ENCODE measurements at places on chromosomes 2 and 18.

GRCh38 chr2:96502891-96503636 lies 2.1 kb downstream of the NEURL3 start:
- DNase-seq: no peak

DNA sequence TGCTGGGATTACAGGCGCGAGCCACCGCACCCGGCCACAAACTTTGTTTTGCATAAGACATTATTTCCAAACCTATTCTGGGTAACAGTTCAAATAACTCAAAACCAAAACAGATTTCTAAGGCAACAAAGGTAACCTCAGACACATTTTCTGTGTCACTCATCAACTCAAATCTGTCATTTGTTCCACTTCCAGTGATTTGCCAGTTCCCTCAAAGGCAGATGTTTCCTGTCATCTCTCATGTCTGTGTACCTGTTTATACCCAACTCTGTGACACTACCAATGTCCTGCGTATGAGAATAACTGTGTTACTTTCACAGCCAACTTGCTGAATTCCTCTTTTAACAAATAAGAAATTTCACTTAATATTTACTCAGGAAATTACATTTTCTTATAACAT lies 54.4 kb downstream of the SCN3A start:
- no peak for DNase-seq

DNA sequence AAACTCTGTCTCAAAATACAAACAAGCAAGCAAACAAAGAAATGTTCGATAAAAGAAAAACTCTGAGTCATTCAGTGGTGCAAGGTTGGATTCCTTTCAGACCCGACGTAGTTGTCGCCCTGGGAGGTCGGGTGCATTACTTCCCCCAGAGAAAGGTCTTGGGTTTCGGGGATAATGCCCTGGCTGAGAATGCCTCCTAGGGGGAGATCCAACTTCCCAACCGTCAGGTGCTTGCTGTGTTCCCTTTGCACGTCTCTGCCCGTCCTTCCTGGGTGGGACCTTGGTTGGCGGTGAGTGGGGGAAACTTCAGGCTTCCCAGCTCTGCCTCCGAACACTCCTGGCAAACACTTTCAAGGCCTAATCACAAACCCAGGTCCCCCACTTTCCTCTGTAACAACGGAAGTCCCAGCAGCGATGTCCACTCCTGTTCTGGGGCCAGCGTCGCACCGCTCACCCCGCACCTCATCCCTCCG lies 609 bp downstream of the TPGS2 start:
- no peak for DNase-seq

- DNase-seq: no peak
Observed at GRCh38 chr2:112026509-112026908, 28.6 kb upstream of the TMEM87B start.

GRCh38 chr2:108447947-108448677 lies 894 bp upstream of the GCC2 start:
- DNase-seq: no peak

DNA sequence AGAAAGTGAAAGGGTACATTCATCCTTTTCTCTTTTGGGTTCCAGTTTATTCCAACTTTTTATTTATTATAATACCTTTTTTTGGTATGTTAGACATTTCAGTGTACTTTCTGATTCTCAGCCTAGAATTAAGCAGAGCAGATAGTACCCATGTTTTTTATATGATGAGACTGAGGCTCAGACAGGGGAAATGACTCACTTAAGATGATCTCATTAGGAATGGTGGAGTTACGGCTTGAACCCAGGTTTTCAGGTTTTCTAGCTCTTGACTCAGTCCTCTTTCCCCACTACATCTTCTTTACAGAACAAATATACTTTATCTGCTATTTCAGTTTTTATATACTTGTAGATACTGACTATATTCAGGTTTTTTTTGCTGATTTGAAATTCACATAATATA lies 51.7 kb upstream of the OTX1 start:
- DNase-seq: no peak

DNA sequence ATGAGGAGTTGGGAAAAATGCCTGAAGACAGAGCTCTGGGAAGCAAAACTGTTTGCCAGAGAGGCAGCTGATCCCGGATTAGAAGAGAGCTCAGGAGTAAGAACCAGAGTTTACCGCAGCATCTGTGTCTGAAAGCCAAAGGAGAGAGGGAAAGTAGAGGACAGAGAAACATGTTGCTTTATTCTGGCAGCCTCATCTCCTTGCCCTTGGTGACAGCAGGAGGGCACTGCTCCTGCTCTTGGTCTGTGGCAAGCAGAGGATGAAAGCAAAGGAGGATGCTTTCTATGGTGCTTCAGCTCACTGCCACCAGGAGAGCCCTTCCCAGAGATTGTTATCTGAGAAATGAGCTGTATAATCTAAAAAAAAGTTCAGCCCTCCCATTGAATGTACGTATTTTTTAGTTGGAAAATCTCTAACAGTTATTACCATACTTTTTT lies 7.7 kb downstream of the SLC1A4 start:
- DNase-seq: no peak

DNA sequence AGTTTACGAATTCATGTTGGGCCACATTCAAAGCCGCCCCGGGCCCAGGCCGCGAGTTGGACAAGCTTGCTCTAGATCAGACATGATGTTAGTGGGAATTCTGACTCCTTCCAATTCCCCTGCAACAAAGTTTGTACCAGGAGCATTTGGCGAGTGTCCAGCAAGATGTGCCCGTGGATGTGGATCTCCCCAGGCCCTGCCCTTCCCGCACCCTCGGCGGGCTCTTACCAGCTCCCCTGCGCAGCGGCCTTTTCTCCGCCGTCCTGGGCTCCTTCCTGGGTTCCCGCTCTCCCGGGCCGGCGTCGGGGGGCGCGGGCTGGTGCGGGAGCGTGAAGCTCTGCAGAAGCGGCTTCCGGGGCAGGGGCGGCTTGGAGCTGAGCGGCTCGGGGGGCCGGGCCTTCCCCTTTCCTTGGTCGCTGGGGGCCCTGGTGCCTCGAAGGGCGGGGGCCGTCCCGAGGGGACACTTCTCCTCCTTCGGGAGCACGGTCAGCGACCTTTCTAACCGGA lies 90.8 kb upstream of the MGAT4A start:
- no peak for DNase-seq

- DNase-seq: no peak
Observed at GRCh38 chr2:42984617-42985016, 192.2 kb upstream of the HAAO start.

- no peak for DNase-seq
Observed at GRCh38 chr2:167480232-167480985, 592.1 kb downstream of the XIRP2 start.

DNA sequence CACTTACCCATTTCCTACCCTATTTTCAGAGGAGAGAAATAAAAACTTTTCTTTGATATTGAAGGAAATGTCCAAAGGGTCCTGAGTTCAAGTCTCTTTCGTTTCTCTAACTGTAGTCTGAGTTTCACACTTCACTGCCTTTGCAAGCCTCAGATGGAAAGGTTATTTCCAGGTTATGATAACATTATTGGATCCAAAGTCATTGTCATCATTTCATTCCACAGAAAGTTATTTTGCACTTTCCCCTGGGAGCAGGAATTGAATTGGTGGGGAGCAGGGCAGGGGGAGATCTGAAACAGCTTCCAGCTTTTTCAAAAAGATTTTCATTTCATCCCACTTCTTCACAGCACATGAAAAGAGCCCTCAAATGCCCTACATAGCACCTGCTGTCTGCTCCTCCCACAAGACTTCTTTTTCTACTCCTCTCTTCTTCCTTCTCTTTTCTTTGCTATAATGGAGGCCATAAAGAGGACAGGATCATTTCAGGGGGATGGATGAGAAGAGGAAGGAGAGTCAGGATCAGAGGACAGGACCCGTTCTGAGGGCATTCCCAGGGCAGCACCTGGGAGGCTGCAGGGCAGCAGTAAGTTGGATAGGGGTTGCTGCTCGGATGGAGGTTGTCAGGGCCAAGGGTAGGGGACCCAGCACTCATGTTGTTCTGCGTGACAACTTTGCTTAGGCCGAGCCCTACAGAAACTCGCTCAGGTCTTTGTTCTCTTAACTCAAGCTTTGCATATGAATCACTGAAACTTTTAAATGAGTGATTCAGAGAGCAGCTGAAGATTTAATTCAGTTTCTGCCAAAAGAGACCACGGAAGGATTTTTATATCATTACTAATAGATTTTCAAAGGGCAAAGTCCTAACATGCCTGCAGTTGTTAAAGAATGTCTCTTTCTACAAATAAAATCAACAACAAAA lies 11.4 kb upstream of the GALNT5 start:
- DNase-seq: no peak

GRCh38 chr2:402206-402605 lies 114.3 kb upstream of the ALKAL2 start:
- DNase-seq: no peak

GRCh38 chr2:85662899-85663593 lies 5.0 kb downstream of the SFTPB start:
- DNase-seq: no peak

GRCh38 chr2:140627136-140627535 lies 1503.7 kb downstream of the LRP1B start:
- no peak for DNase-seq

- DNase-seq: no peak
Observed at GRCh38 chr2:3608373-3609278, 13.7 kb downstream of the COLEC11 start.

DNA sequence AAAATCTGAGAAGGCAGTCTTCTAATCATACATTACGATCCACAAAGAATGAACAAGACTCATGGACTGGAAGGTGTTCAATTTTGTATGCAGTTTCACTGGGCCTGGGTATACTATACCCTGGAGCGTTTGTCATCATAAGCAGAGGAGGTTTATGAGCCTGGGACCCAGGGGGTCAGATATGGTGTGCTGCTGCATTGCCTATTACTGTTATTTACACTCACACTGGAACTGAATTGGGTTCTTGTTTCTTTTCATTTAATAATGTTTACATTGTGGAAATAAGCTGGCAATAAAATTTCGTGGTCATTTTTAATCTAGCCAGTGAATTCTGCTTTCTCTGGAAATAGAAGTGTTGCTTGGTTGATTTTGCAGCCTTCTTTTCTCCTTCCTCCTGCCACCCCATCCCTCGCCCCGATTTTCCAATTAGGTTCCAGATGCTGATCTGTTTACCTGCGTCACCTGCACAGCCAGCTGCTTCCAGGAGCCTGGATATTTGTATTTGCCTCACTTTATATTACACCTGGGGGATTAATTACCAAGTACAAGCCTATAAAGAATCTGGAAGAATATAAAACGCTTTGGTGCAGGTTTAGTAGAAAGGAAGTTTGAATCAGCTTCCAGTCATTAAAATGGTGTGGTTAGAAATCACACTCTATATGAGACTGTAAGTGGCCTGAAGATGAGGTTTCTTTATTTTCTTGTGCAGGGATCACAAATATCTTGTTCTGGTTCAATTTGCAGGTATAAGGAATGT lies 234.4 kb downstream of the SOCS6 start:
- no peak for DNase-seq

GRCh38 chr2:119338826-119339561 lies 27.6 kb downstream of the C2orf76 start:
- DNase-seq: no peak
